ENCODE measurements at places on chromosomes 2 and 18. TPM values are rescaled to one million over a fixed set of nuclear protein-coding genes. Genes with fewer than 3 reads are reported as not detected.

GRCh38 chr2:201532686-201533304 lies 81.3 kb downstream of the STRADB start:
- DNase-seq: peak; percentile 48

- no peak for DNase-seq
These were observed 52.8 kb upstream of the PTMA start for GRCh38 chr2:231655488-231655887.

The MRO gene
- total RNA-seq: not detected

GRCh38 chr2:183458460-183458859 lies 334.2 kb downstream of the NUP35 start:
- no peak for DNase-seq

- peak; percentile 97 for DNase-seq
These were observed 48.1 kb downstream of the MERTK start for GRCh38 chr2:111946294-111947114.

The SH3RF3 gene
- total RNA-seq: under 0.01 TPM

- no peak for DNase-seq
These were observed 207.7 kb downstream of the CDH2 start for GRCh38 chr18:27969206-27969605.

DNA sequence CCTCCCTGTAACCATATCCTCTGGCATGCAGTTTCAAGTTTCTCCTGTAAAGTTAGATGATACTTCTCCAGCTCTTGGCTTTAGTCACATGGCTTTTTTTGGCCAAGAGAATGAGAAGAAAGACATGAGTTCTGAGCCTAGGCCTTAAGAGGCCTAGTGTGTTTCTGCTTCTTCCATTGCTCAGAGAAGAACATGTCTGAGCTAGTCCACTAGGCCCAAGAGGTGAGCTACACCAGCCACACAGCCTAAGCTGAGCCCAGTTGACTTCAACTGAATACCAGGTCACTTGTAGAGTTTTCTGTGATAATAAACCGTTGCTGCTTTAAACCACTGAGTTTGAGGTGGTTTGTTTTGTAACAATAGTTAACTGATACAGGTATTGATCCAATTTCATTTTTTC lies 19.9 kb upstream of the EFEMP1 start:
- DNase-seq: no peak

The DNPEP gene
- 53.1 TPM for total RNA-seq

DNA sequence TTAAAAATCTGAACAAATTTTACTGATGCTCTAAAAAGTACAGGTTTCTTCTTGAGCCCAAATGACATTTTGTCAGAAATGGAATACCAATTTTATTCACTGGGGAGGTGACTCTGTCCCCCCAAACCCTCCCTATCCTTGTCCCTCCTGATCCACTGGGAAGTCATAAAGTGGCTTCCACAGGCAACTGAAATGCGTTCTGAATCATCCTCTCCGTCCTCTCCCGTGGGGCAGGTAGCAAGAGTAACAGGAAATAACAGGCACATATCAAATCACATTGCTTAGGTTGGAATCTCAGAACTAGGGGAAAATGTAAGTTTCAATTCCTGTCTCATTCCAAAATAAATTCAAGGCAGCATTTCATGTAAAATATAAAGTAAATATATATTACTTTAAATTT lies 44.5 kb downstream of the MYL12B start:
- DNase-seq: no peak

The NEU2 gene
- not detected for total RNA-seq

- peak; percentile 76 for DNase-seq
These were observed 145.1 kb downstream of the B3GNT2 start for GRCh38 chr2:62340994-62341484.

The ERFE gene
- 10.4 TPM for total RNA-seq

DNA sequence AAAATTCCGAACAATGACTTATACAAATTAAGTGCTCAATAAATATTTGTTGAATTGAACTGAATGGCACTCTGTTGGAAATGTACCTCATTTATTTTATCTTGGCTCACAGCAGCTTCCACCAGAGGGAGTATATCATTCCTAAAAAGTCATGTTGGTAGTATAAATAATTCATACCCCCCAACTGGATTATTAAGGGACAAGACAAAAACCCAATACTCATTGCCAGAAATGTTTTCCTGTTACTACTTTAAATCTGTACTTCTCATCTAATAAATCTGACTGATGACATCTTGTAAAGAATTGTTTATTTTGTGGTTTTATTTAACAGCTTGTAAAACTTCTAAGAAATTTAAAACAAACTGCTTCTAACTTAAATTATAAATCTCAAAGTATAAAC lies 163.9 kb downstream of the CDH2 start:
- DNase-seq: no peak

GRCh38 chr2:7436096-7436906 lies 519.1 kb downstream of the RNF144A start:
- DNase-seq: no peak

- DNase-seq: peak; percentile 5
These were observed 2.2 kb downstream of the AQP4 start for GRCh38 chr18:26863122-26863879.

The TTN gene
- 0.05 TPM for total RNA-seq

The SLC38A11 gene
- total RNA-seq: 0.69 TPM

The SERPINB11 gene
- total RNA-seq: not detected

The PTMA gene
- 977 TPM for total RNA-seq

GRCh38 chr2:232436381-232437194 lies 19.4 kb upstream of the ALPI start:
- DNase-seq: no peak

The FOXD4L1 gene
- 0.20 TPM for total RNA-seq

GRCh38 chr2:39622860-39623259 lies 42.9 kb upstream of the TMEM178A start:
- no peak for DNase-seq
